Muscle of back (tissue), 13 donors: ENCODE measurements at places on chromosomes 1 and 21.

DNA sequence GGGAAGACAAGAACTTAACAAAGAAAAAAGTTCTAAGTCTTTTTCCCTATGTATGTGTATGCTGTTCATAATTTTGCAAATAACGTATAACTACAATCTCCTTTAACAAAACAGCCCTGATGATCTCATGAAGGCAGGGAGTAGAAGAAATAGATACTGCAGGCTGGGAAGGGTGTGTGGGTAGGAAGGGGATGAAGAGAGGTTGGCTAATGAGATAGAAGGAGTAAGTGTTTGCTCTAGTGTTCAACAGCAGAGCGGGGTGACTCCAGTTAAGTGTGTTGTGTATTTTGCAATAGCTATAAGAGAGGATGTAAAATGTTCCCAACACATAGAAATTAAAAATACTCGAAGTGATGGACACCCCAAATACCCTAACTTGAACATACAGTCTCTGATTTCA is 20.1 kb downstream of the C1orf198 start:
- no peak for DNase-seq

GRCh38 chr1:20480951-20481617 is 4.9 kb downstream of the CAMK2N1 start:
- no peak for DNase-seq

DNA sequence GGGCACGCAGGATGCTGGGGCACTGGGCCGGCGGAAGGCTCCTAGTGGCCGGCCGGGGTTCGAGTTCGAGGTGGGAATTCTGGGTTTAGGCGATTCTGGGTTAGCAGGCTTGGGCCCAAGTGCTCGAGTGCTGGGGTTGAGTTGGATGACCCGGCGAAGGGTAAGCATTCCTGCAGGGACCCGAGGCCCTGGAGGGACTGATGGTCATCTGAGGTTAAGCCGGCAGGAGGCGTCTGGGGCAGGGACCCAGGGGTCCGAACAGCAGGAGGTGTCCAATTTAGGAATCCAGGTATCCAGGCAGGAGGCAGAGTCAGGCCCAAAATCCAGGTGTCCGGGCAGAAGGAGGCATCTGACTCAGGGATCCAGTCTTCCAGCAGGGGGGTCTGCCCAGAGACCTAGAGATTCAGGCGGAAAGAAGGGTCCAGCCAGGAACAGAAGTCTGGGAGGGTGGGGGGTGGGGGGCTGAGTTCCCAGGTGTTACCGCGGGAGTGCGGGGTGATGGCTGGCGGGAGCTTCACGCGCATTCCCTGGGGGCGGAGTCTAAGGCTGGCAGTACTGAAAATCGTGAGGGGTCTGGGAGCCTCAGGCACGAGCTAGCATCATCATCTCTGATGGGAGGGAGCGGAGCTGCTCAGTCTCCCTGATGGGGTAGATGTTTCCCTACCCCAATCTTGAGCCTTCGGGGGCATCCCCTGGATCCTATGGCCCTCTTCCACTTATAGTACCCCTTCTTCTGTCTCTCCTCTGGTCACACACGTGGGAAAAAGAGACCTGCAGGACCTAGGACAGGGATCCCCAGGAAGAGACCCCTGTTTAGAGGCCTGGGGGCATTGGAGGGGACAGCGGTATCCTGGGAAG is 585 bp downstream of the GPR3 start:
- DNase-seq: no peak

DNA sequence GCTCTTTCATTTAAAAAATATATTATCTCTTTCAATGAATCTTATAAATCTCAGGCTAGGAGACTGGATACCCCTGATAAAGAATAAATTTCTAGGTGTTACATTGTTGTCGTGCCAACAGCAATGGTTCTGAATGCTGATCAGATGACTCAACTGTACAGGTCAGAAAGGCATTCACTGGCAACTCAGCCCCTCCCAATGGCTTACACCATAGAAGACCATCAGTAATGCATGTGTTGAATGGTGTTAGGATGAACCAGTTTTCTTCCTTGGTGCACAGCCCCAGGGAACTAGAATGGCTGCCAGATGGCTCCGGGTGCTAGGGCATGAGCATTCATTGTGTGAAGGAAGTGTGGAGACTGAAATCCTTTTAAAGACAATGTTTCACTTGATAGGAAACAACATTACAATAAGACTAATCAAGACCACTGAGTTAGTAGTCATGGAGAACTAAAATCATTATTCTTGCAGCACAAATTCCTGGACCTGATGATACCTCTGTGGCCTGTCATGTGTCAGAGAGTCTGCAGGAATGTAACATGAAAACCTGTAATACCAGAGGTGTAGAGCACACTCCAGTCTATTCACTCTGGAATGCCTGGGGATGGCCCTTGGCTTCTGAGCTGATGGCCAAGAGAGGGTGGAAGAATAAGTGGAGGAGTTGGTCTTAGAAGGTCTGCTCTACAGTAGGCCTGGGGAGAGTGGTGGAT is 187.7 kb upstream of the LMO4 start:
- DNase-seq: no peak

GRCh38 chr1:9279172-9279840 is 13.4 kb upstream of the SPSB1 start:
- no peak for DNase-seq

DNA sequence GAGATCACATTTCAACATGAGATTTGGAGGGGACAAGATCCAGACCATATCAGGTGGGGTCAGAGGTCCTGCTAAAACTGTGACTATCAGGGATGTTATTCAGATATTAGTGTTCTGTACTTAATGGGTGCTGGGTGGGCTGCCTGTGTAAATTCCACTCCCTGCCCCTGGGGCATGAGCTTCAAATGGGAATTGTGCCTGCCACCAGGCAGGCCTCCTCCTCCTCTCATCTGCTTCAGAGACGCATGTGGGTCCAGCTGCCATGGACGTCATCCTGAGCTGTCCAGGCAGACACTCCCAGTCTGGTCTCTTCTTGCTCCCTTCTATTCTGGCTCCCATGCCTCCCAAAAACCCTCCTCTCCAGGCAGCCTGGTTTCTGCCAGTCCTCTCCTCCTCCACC is 10.4 kb downstream of the QSOX1 start:
- DNase-seq: no peak

DNA sequence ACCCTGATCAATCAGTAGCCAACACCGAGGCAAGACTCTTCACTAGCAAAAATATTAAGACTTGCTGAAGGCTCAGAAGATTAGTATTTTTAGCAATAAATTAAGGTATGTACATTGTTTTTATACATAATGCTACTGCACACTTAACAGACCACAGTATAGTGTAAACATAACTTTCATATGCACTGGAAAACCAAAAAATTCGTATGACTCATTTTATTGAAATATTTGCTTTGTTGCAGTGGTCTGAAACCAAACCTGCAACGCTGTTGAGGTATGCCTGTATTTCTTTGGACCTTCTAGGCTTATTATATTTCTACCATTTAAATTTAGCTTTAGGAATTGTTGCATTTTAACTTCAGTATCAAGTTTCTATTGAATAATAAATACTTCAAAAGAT is 65.8 kb upstream of the BCL9 start:
- no peak for DNase-seq

DNA sequence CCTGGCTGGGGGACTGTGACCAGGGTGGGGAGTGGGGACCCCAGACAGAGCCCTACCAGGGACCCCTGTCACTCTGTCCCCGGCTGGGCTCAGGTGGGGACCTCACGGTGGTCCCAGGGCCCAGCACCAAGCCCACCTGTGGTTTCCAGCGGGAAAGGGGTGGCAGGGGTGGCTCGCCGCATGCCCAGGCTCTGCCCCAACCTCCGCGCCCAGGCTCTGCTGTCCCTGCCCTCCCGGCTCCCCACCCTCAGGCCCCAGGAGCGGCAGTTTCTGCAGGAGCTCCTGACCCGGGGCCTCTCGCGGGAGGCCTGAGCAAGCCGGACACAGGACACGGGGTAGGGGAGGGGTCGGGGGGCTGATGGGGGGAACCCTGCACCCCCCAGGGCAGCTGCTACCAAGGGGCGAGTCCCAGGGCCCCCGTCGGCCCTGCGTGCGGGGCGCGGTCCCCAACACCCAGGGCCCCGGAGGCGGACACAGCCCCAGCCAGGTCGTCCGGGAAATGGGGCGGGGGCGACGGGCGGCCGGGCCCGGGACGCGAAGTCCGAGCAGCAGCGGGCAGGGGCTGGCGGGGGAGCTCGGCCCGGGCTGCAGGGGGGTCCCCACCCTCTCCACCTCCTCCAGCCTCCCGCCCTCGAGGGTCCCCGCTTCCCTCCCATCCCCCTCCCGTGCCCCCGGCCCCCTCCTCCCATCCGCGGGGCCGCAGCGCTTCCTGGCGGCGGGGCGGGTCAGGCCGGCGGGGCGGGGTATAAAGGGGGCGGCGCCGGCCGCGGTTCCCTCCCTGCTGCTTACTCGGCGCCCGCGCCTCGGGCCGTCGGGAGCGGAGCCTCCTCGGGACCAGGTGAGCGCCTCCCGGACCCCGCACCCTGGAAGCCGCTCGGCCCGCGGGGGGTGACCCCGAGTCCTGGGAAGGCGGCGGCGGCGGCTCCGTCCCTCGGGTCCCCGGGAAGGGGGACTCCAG is at the start of gene COL6A2:
COL6A2 (plus strand) TSS at position 777 of the 958 bp plus-strand sequence.
- DNase-seq: peak; percentile 90

- DNase-seq: no peak
Measured at GRCh38 chr1:18642278-18643095, 11.8 kb downstream of the PAX7 start.

DNA sequence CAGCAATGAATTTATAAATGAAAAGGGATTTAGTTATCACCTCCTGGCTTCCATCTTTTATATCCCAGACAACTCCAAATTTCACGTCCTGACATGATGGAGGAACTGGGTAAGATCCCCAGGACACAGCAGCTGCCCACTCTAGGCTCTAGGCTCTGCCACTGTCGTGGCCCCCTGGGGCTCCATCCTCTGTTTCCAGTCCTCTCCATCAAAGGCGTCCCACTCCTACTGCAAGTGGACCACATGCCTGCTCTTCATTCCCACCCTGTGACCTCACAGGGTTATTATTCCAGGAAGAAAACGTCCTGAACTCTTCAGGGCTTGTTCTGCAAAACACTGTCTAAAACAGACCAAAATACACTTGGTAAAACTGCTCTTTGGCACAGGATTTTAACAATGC is 11.9 kb downstream of the URB1 start:
- no peak for DNase-seq

- DNase-seq: no peak
Measured at GRCh38 chr1:70979881-70980280, 67.7 kb downstream of the PTGER3 start.

DNA sequence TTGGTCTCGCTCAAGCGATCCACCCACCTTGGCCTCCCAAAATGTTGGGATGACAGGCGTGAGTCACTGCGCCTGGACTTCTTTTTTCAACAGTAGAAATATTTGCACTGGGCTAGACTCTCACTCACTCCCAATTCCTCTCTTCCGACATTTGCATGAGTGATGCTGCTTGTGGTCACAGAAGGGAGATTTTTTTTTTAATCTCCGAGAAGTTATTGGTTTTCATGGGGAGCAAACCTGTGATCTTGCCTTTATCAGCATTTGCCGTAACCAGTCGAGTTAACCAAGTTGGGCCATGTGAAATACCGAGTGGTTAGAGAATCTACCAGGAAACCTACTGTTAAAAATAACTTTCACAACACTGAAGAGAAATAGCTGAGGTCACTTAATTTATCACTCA is 21.1 kb downstream of the ERG start:
- DNase-seq: no peak

DNA sequence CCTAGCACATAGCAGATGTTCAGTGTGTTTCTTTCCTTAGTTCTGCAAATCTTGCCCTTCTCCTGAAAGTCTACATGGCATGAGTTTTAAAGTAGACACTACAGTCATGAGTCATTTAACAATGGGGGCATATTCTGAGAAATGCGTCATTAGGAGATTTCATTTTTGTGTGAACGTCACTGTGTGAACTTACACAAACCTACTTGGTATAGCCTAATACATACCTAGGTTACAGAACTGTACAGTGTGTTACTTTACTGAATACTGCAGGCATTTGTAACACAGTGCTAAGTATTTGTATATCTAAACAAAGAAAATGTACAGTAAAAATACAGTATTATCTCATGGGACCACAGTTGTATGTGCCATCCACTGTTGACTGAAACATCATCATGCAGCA is 10.0 kb downstream of the TTF2 start:
- no peak for DNase-seq

GRCh38 chr21:45639206-45640000 is 4.1 kb upstream of the PCBP3 start:
- DNase-seq: no peak

- DNase-seq: no peak
Measured at GRCh38 chr1:174654560-174654959, 206.8 kb downstream of the GPR52 start.

GRCh38 chr1:62362926-62363325 is 43.7 kb upstream of the KANK4 start:
- no peak for DNase-seq

- DNase-seq: no peak
Measured at GRCh38 chr1:56329970-56330369, 249.4 kb downstream of the PLPP3 start.

DNA sequence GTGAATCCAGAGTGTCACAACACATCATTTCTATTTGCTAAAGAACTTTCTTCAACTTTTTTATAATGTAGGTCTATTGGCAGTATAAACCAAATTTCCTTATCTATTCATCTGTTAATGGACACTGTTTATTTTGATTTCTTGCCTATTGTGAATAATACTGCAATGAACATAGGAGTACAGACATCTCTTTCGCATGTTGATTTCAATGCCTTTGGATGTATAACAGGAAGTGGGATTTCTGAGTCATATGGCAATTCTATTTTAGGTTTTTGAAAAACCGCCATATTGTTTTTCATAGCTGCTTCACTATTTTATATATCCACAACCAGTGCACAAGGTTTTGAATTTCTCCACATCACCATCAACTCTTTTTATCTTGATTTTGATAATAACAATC is 198.7 kb downstream of the KCNT2 start:
- no peak for DNase-seq

- DNase-seq: no peak
Measured at GRCh38 chr1:3249231-3249630, 180.2 kb downstream of the PRDM16 start.

DNA sequence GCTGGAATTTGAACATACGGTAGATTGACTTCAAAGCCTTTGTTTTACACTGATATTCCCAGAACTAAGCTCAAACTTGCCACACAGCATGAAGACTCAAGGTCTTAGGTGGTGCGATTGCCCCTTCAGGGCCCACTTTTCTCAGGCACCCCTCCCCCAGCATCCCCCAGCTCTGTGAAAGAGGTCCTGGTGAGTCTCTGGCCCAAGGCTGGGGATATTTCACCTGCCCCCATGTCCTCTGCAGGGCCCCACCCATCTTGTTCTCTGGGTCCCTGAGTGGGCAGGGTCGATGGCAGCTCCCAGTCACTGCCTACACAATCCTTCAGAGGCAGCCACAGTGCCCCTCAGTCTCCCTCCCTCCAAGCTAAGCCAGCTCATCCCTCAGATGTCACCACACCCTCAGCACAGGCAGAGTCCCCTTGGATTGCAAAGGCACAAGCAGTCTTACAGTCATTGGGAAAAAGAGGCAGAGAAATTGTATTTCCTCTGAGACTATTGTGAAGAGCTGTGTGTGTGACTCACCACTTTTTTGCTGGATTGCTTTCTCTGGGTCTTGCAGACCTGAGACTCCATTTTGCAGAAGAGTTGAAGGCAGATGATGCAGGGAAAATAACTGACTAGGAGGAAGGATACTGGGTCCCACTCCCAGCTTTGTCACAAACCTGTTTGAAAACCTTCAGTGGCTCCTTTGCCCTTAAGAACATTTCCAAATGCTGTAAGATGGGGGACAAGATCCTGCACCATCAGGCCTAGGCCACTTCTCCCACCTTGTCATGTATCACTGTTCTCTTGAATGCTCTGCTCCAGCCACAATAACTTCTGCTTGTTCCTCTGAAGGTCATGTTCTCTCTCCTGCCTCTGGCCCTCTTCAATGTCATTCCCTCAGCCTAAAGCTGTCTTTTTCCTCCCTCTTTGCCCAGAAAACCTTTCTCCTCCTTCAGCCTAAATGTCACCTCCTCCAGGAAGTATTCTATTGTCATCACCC is 119.1 kb upstream of the GRIK3 start:
- no peak for DNase-seq
